ENCODE measurements at places on chromosomes 1 and 21. TPM values are rescaled to one million over a fixed set of nuclear protein-coding genes. Genes with fewer than 3 reads are reported as not detected.

The C8B gene
- not detected for total RNA-seq

The LPAR3 gene
- 0.81 TPM for total RNA-seq

GRCh38 chr1:201763455-201764140 is 65.4 kb upstream of the IPO9 start:
- DNase-seq, result no peak

GRCh38 chr21:40372506-40372905 is 474.5 kb downstream of the DSCAM start:
- no peak for DNase-seq

- no peak for DNase-seq
Measured at GRCh38 chr21:39096754-39097153, 86.5 kb downstream of the PSMG1 start.

DNA sequence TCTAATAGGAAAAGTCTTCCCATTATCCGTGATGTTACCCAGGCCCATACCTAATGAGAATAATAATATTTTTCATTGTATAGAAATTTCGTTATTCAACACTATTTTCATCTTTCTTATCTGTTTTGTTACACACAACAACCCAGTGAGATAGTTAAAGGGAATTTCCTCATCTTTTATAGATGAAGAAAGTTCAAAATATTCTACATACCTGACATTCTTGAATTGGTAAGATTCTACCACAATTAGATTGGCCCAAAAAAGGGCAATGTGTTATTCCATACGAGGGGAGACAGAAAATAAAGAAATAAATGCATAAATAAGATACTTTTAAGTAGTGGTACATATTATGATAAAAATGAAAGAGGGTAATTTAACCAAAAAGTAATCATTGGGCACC is 405.5 kb upstream of the ADAMTS5 start:
- DNase-seq, result no peak

GRCh38 chr21:27202301-27202700 is 235.4 kb upstream of the ADAMTS5 start:
- no peak for DNase-seq

DNA sequence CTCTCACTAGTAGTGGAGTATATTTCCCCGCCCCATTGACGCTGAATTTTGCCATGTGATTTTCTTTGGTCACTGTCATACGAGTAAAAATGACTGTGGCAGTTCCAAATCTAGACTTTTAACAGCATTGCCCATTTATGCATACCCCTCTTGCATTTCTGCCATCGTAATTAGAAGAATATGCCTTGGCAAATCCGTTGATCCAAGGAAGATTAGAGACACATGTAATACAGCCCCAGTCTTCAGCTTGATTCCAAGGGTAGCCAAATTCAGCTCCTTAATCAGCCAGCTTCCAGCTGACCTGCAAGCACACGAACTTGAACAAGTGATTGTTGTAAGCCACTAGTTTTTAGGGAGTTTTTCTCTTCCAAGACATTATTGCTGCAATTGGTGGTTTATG is 290.3 kb upstream of the ADAMTS5 start:
- DNase-seq, result no peak

DNA sequence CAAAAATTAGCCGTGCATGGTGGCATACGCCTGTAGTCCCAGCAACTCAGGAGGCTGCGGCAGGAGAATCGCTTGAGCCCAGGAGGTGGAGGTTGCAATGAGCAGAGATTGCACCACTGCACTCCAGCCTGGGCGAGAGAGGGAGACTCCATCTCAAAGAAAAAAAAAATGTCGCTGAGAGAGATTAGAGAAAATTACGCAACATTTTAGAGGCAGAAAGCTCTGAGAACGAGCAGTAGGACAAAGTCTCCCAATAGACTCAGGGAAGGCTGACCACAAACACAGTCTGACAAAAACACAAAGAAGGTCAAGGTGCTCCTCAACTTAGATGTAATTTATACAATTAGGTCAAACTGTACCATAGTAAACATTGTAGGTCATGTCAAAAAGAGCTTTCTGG is 367.6 kb upstream of the ZRANB2 start:
- no peak for DNase-seq

DNA sequence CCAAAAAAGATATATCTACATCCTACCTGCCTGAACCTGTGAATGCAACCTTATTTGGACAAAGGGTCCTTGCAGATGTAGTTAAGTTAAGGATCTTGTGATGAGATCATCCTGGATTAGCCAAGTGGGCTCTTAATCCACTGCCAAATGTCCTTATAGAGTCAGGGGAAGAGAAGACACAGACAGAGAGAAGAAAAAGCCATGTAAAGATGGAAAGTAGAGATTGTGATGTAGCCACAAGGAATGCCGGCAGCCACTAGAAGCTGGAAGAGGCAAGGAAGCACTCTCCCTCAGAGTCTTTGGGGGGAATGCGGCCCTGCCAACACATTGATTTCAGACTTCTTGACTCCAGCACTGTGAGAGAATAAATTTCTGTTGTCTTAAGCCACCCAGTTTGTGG is 16.2 kb downstream of the HSD11B1 start:
- DNase-seq, result no peak

DNA sequence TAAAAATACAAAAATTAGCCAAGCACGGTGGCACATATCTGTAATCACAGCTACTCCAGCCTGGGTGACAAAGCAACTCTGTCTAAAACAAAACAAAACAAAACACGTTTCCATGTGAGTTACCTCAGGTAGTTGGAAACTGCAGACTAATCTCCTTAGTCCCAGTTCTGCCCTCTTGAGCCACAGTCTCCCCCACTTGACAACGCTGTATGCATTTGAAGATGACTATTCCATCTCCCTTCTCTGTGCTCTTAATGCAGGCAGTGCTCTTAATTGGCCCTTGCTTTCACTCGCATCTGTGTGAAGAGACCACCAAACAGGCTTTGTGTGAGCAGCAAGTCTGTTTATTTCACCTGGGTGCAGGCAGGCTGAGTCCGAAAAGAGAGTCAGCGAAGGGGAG is 19.6 kb upstream of the DHCR24 start:
- DNase-seq, result no peak

The FCN3 gene
- total RNA-seq, result not detected

DNA sequence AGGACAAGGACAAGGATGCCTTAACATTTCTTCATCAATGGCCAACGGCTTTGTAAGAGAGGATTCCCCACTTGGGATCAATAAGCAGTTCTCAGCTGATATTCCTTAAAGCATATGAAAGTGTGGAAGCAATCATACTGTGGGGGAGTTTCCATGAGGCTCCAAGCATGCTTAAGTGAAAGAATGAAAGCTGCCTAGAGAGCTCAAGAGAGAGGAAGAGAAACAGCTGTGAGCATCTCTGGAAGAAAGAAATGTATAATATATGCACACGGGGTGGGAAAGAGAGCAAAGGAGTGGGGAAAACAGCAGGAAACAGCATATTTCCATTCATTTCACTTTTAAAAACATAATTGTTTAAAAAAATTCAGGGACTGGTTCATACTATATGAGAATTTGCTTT is 94.7 kb upstream of the WARS2 start:
- no peak for DNase-seq

The INSRR gene
- 0.54 TPM for total RNA-seq

GRCh38 chr21:33198346-33199099 is 31.2 kb upstream of the IFNAR2 start:
- DNase-seq, result no peak

The SPRR5 gene
- total RNA-seq, result not detected

GRCh38 chr1:111216751-111217150 is 10.8 kb upstream of the CHI3L2 start:
- DNase-seq, result no peak

DNA sequence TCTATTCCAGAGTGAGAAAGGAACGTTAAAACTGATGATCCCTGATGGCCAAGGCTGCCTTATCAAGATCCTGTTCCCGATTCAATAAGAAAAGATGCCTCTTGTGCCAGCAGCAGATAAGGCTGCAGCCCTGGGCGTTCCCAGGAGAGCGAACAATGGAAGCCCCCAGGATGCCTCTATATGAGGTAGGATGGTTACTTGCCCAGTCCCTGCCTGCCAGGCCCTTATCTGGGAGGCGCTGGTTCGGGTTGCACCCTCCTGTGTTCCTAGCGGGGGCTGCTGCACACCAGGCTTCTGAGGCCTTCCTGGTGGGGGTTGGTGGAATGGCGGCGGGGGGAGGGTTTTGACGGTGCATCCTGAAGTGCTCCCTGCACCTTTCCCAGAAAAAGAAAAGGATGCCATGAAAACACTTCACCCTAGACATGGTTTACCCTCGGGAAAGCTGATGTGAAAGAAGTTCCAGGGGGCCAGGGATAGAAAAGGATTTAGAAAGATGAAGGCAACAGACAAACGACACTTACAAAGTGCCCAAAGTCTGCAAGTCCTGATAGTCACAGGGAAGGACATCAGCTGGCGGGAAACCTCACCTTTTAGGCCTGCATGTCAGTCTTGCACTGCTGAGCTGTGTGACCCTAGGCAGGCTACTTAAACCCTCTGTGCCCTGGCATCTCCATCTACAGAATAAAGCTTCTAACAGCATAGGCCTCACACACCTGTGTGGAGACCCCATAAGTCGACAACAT is 100.3 kb downstream of the KCNJ15 start:
- DNase-seq, result no peak
